ENCODE measurements at places on chromosomes 16 and 17. TPM values are rescaled to one million over a fixed set of nuclear protein-coding genes. Genes with fewer than 3 reads are reported as not detected.

DNA sequence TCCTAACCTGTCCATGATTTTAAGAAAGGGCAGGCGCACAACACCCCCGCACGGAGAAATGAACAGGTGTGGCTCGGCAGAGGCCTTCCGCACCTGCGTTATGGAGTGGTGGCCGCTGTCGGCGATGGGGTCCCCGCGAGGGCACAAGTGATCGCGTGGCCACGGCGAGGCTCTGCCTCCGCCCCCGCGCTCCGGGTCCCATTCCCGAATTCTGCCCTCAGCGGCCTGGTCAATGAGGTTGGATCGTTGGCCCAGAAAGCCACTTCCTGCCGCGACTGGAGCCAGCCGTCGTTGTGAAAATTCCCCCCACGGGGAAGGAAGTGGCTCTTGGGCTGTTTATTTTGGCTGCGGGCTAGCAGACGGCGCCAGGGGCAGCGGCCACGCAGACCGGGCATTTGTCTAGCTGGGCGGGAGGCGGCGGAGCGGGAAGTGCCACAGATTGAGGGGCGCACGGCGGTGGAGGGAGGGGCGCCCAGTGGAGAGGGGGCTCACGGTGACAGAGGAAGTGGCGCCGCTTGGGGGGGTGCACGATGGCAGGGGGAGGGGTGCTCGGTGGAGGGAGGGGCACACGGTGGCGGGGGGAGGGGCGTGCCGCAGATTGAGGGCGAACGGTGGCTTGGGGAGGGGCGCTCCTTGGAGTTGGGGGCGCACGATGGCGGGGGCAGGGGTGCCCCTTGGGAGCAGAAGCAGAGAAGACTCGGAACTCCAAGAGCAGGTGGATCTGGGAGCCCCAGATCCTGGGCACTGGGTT is 25.0 kb downstream of the MRC2 start:
- DNase-seq = peak; percentile 92

DNA sequence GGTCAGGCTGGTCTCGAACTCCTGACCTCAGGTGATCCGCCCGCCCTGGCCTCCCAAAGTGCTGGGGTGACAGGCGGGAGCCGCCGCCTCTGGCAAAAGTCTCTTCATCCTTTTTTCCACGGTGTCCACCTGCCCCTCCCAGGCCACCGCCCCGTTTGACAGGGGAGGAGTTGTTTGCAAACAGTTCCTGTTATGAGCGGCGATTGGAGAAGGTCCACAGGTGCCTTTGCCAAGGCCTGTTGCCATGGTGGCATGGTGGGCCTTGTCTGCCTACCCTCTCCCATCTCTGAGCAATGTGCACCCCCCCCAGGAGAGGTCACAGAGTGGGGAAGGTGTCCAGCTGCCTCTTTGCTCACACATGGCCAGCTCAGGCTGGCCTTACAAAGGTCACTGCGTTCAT is 16.0 kb upstream of the RAP1GAP2 start:
- no peak for DNase-seq

DNA sequence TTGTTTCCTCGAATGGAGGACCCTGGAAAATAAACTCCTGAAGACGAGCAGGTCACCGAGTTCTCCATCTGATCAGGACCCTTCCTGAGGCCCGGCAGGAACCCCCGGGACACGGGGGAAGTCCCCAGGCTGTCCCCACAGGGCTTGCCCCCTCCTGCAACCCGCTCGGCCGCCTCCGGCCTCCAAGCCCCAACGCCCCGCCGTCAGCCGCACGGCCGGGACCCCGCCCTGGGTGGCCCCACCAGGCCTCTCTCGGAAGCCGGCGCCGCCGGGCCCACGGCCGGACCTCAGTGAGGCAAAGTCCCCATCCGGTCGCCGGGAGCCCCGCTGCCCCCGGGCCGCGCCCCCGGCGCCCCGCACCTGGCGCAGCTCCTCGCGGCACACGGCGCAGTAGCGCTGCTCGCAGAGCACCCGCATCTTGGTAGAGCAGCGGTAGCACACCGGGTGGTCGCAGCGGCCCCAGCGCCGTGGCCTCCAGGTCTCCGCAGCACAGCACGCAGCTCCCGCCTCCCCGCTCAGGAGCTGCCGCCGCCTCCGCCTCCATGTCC is 383 bp downstream of the ZNF598 start:
- no peak for DNase-seq

The PRR29 gene
- 0.28 TPM for total RNA-seq

The ADAP2 gene
- 1.3 TPM for total RNA-seq

The OR3A3 gene
- not detected for total RNA-seq

The PLEKHG4 gene
- 18.9 TPM for total RNA-seq

- DNase-seq = no peak
These were observed 30.2 kb downstream of the MSI2 start for GRCh38 chr17:57286399-57287105.

GRCh38 chr16:14525596-14525995 is 104.5 kb downstream of the PARN start:
- no peak for DNase-seq

DNA sequence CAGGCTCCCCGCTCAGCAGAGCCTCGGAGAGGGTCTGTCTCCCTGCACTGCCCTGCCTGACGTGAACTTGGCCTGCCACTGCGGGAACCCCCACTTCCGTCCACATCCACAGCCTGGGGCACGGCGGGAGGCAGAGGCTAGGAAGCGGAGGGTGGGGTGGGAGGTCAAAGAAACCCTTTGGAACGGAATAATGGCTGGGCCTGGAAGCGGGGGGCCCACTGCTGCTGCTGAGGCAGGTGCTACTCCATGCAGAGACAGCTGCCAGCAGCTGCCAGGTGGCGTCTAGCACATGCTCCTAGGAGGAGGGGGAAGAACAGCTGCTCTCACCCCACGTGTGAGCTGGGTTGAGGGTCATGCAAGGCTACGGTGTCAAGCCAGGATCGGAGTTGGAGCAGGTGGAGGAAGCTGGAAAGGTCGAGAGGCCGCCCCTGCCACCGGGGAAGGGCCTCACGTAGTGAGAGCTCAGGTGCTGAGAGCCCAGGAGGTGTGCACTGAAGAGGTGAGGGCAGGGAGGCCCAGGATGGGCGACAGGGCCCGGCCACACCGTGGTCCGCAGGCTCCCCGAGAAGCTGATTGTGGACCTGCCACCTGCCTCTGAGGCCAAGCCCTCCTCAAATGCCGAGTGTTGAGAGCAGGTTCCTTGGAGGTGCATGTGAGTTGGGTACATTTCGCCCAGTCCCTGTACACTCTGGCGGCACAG is 9.8 kb downstream of the FSCN2 start:
- no peak for DNase-seq

GRCh38 chr16:78869492-78869891 is 731.0 kb downstream of the MAF start:
- DNase-seq = no peak

GRCh38 chr17:37725601-37726146 is 19.2 kb downstream of the HNF1B start:
- DNase-seq = no peak

DNA sequence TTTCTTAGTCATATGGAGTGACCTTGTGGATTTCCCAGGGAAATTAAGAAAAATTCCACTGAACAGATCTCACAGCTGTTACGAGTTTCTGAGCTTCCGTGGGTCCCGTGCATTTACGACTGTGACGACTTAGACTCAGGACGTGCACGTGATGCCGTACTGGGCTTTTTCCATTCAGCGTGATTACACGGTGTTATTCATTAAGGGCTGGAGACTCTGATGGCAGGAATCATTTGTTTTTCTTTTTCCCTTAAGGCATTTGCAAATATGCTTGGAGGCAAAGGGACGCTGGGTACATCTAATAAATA is 57.2 kb downstream of the TBC1D16 start:
- peak; percentile 12 for DNase-seq

DNA sequence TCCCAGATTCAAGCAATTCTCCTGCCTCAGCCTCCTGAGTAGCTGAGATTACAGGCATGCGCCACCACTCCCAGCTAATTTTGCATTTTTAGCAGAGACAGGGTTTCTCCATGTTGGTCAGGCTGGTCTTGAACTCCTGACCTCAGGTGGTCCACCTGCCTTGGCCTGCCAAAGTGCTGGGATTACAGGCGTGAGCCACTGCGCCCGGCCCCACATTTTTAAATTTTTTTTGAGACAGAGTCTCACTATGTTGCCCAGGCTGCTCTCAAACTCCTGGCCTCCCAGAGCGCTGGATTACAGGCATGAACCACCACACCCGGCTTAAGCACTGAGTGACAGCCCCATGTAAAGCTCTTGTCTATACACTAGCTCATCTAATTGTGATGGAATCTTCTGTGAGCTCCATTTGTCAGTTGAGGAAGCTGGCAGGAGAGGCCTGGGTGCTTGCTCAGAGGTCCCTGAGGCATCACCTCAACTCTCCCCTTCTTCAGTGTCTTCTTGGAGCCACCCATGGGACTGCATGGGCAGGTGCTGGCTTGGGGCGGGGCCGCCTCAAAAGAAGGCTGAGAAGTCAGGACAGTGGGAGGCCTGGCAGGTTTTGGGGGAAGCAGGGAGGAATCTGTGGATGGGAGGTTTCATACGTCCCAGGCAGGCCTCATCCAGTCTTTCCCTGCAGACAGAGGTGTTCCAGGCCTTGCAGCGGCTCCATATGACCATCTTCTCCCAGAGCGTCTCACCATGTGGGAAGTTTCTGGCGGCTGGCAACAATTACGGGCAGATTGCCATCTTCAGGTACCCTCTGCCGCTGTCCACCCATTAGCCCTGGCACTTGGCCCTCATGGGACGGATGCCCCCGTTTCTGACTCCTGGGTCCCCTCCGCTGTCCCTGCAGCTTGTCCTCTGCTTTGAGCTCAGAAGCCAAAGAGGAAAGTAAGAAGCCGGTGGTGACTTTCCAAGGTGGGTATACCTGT is 1.5 kb downstream of the THOC6 start:
- no peak for DNase-seq

- DNase-seq = peak; percentile 94
These were observed 3.7 kb downstream of the TMC8 start for GRCh38 chr17:78133971-78134898.

The CA4 gene
- not detected for total RNA-seq

The PIK3R5 gene
- not detected for total RNA-seq

- no peak for DNase-seq
These were observed 44.9 kb downstream of the MBTD1 start for GRCh38 chr17:51214920-51215319.

GRCh38 chr17:265718-266117 is 84.3 kb upstream of the DOC2B start:
- peak; percentile 71 for DNase-seq

GRCh38 chr16:72099377-72099818 is 5.8 kb downstream of the DHX38 start:
- DNase-seq = no peak

DNA sequence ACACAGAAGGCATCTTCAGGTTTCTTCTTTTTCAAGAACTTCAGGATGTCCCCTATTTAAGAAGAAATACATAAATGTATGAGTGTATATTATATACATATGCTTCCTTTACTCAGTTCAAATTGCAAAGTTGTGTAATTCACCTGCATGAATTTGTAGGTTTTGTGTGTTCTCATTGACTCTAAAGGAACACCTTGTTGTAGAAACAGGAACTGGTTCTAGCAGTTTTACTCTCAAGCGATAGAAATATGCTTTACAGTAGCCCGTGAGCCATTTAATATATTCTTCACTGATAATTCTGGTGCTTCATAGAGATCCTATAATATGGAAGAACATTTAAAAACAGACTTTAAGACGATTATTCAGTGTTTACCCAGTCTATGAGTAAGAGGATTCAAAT is 53.3 kb upstream of the LRRC37A3 start:
- no peak for DNase-seq

DNA sequence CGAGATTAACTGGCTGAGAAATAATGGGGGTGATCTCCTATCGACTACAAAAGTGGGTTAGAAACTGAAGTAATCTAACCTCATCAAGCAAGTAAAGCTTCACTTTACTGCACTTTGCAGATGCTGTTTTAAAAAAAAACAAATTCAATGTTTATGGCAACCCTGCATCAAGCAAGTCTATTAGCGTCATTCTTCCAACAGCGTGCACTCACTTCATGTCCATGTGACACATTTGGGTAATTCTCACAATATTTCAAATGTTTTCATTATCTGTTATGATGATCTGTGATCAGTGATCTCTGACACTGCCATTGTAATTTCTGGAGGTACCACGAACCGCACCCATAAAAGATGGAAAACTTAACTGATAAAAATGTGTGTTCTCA is 70.8 kb downstream of the KANSL1 start:
- DNase-seq = no peak

The SCN4A gene
- not detected for total RNA-seq

DNA sequence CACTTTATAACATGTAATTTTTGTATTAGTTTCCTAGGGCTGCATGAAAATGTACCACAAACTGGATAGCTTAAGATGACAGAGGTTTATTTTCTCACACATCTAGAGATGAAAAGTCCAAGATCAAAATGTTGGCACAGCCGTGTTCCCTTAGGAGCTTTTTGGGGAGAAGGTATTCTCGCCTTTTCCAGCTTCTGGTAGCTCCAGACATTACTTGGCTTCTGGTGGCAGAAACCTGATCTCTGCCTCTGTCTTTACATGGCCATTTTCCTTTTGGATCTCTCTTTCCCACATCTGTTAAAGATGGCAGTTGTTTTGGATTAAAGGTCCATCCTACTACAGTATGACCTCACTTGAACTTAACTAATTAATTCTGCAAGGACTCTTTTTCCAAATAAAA is 885.7 kb upstream of the CDH8 start:
- no peak for DNase-seq

GRCh38 chr16:23857256-23857880 is 21.6 kb downstream of the PRKCB start:
- DNase-seq = no peak

GRCh38 chr17:1541367-1541904 is 21.2 kb downstream of the PITPNA start:
- no peak for DNase-seq

The CCL23 gene
- not detected for total RNA-seq

- DNase-seq = no peak
These were observed 322.0 kb downstream of the MAF start for GRCh38 chr16:79278506-79278905.

DNA sequence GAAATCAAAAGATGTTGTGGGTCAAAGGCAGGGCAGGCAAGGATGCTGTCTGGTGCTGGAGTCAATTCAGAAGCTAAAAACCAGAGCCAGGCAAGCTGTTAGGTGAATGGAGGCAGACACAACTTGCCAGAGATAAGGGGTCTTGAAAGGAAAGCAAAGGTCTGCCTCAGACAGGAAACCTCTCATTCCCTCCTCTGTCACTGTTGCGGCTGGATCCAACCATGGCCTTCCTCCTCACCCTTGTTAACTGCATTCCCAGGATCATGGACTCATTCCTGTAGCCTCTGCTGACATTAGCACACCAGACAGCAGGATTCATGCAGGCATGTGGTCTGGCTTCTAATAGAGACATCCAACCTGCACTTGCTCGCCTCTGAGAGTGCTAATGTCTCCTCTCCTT is 186.7 kb upstream of the HS3ST3A1 start:
- DNase-seq = no peak

All from chondrocyte (in vitro differentiated cells).